Brain pericyte (primary cell): ENCODE measurements at places on chromosomes 13 and 19.

GRCh38 chr13:75482070-75482819 lies at the start of gene TBC1D4:
TSS of gene TBC1D4 (minus strand) at chr13:75482169. CDS start at chr13:75481767, 402 bp downstream.
- DNase-seq, result peak; percentile 87

GRCh38 chr19:58304255-58304654 lies 922 bp upstream of the ERVK3-1 start:
- no peak for DNase-seq

DNA sequence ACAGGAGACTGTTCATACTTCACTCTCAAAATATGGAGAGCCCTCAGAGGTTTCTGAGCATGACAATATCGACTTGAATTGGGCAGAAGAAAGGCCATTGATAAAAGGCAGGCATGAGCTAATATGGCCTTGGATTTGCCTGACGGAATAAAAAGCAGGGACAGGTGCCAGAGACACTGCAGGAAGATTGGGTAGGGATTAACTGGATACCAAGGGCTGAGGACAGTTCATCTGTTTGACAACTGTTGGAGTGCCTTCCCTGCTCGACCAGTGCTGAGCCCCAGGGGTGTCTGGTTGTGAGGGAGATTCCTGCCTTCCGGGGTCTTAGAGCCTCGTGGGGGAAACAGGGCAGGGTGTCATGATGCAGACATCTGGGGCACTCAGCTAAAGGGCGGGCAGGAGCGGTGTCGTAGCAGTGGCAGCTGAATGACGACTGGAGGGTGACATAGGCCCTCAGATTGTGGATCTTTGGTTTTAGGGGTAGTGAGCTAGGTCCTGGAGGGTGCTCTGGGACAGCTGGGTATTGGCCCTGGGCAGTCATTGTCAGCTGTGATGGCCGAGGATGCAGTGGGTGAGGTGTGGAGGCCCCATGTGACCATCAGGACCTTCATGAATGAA lies 12.3 kb downstream of the GATAD2A start:
- no peak for DNase-seq

GRCh38 chr13:86882835-86883234 lies 788.3 kb upstream of the SLITRK5 start:
- no peak for DNase-seq

DNA sequence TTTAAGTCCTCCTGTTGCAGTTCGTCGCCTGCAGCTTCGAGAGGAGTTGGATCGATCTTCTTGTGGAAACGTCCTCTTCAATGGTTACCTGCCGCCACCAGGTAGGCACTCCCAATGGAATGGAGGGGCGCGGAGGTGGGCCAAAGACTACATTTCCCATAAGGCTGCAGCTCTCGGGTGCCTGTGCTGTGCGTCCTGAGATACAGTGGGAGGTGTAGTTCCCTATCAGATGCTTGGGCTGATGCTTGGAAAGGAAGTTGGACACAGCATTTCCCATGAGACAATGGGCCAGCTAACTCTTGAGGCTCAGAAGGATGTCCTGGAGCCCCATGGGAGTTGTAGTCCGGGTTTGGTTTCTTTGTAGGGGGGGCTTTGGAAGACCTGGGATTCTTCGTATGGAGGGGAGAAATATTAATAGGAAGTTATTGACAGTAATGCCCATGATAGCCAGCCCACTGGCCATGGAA lies 1.8 kb downstream of the SHKBP1 start:
- DNase-seq, result no peak

- no peak for DNase-seq
Measured at GRCh38 chr19:14103310-14103709, 12.8 kb upstream of the SAMD1 start.

- DNase-seq, result no peak
Measured at GRCh38 chr13:86810361-86810760, 860.8 kb upstream of the SLITRK5 start.

- no peak for DNase-seq
Measured at GRCh38 chr13:109160887-109161669, 531.7 kb downstream of the MYO16 start.

GRCh38 chr13:110149036-110149435 lies 157.9 kb downstream of the COL4A1 start:
- DNase-seq, result peak; percentile 46

DNA sequence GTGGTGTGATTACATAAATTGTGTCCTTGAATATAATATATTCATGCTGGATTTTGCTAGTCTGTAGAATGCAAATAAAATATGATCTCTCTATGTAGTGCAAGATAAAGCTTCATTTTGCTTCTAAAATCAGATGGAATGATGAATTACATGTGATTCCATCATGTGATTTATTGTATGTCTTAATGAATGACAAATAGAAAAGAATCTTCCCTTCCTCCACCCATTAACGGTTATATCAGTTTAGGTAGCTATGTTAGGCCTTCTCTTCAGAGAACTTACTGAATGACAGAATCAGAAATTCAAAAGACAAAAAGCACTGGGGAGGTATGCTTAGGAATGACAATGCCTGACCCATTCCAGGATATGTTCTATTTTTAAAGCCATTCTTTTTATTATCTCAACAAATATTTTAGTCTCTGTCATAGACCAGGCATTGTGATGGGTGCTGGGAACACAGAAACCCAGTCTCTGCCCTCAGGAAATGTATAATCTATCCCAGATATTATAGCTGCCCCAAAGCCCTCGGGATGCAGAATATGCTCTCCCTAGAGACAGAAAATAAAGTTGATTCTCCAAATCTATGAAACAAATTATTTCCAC lies 90.6 kb downstream of the TEX26 start:
- no peak for DNase-seq

DNA sequence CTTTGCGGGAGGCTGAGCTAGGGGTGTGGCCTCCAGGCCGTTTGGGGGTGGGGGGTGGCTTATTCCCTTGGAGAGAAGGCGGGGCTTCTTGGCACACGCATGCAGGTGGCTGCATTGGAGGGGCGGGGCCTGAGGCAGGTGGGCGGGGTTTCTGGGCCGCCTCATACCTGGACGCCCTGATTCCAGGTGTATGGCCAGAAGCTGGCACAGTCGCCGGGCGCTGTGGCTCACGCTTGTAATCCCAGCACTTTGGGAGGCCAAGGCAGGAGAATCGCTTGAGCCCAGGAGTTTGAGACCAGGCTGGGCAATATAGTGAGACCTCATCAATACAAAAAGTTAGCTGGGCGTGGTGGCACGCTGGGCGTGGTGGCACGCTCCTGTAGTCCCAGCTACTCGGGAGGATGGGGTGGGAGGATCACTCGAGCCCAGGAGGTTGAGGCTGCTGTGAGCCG lies 7.8 kb downstream of the ABCA7 start:
- DNase-seq, result no peak

DNA sequence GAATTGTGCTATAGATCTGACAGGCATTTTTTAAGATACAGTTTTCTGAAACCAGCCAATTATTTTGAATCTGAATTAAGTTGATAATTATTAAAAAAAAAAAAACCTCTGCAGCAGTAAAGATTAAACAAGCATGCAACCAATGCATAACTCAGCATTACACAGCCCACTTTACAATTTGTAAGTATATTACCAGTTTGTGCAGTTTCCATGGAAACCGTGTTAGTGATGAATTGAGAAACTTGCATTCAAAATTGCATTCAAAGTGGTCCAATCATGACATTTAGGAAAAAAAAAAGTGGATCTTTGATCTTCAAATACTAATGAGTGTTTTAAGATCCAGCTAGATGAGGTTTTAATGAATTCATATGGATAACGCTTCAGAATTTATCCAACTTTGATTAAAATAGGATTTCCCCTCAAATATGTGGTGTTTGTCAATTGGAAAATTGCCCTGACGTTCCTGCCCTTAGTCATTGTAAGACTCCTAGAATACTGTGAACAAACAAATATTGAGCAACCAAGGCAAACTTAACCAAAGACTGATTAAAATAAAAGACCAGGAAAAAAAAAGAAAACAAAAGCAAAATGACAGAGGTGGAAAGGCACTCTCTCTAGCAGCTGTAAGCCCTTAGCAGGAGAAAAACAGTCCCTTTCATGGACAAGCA lies 314.8 kb upstream of the MAB21L1 start:
- no peak for DNase-seq

DNA sequence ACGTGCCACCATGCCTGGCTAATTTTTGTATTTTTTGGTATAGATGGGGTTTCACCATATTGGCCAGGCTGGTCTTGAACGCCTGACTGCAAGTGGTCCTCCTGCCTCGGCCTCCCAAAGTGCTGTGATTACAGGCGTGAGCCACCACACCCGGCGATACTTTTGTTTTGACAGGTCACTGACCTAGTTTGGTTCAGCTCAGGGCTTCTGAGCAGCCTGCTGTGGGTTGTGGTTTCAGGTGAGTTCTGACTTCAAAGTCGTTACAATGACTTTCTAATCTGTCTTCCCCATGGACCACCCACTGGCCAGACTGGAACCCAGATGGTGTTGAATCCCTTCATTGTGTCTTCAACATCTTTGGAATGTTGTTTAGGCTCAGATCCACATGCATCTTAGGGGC lies 73.8 kb downstream of the TRPM4 start:
- no peak for DNase-seq

DNA sequence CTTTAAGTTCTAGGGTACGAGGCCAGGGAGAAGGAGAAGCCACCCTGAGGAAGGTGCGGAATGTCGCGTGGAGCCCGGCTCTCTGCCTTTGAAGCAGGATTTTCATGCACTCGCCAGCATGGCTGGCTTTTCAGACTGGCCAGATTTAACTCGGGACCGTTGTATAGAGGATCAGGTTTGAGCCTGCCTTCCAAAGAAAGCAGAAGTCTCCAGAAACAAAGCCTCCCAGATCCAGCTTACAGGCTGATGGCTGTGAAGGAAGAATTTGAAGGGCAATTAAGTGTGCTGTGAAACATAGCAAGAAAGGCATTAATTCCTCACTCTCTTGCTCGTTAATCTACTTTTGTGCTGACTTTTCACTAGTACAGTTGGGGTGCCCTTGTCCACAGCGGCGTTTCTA lies 140.2 kb downstream of the SOX1 start:
- DNase-seq, result no peak

DNA sequence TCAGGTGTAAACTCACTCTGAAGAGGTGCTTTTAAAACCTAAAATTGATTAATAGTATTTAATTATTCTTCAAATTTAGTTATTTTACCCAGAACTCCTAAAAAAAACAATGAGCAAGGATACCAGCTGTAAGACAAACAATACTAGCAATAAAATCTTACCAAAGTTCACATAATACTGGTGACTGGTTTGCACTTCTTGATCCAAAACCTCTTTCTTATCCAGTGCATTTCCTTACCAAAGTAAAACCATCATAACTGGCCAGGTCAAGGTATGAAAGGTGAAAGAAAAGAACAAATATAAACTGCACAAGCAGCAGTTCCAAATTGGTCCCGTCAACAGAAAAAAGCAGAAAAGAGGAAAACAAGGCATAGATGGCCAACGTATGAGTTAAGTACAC lies 62.7 kb downstream of the PSPC1 start:
- DNase-seq, result no peak

DNA sequence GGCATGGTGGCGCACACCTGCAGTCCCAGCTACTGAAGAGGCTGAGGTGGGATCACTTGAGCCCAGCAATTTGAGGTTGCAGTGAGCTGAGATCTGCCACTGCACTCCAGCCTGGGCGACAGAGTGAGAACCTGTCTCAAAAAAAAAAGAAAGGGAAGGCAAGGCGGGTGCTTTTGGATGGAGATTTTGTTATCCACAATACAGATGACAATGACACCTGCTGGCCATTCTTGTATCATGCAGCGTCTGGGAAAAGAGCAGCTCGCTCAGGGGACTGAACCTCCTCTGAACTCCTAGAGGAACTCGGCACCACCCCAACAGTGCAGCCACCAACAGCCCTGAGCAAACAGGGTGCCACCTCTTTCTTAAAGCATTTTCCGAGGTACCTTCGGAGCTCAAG lies 22.8 kb downstream of the HAUS8 start:
- no peak for DNase-seq

DNA sequence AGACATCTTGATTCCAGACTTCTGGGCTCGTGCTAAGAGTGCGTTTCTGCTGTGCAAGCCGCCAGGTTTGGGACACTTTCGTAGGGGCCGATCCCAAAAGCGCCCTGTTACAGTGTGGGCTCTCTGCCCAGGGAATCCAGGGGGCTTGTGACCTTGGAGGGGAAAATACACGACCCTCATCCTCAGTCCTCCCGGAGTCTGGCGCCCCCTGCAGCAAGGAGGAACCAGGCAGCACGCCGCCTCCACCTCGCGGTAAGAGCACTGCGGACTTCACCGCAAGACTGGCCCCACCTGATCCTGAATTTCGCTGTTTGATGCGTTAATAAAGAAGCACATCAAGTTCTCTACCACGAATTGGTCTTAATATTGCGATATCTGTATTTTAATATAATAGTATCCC lies 5.2 kb downstream of the POLRMT start:
- DNase-seq, result no peak

- DNase-seq, result no peak
Measured at GRCh38 chr19:32101206-32101605, 244.2 kb upstream of the ZNF507 start.

- DNase-seq, result no peak
Measured at GRCh38 chr13:111516712-111517640, 196.5 kb downstream of the TEX29 start.

GRCh38 chr19:4431296-4431695 lies 26.3 kb downstream of the UBXN6 start:
- no peak for DNase-seq

- no peak for DNase-seq
Measured at GRCh38 chr13:97266772-97267417, 44.8 kb downstream of the MBNL2 start.

DNA sequence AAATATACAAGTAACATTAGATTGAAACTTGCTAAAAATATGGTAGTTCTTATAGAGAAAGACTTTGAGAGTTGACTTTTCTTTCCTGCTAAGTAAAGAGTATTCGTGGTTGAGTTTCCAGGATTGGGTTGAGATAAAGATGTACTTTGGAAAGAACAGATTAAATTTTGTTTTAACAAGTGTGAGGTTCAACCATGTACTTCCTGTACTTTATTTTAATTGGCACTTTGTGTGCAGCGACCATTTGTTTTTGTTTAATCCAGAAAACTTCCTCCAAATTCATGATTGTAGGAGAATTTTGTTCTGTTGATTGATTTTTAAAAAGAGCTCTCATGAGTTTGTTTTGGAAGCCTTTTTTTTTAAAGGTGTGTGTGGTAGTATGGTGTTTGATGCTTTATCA lies 46.9 kb downstream of the PAN3 start:
- DNase-seq, result no peak

GRCh38 chr19:1591421-1592023 lies 1.1 kb downstream of the MBD3 start:
- no peak for DNase-seq

DNA sequence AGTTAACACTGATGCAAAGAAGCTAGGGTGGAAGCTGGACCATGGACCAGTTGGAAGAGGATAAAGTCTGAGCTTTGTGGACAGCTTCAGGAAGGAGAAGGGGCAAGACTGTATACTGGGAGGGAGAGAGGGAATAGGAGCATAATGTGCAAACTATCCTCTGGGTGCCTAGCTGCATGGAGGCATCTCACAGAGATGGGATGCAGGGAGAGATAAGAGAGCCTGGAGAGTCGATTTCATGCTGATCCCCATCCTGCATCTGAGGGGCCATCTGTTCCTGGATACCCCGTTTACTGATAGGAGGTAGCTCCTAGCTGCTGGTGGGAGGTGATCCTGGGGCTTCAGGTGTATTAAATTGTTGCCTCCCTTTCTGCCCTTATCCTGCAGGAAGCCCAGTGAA lies 8.8 kb downstream of the CYP4F3 start:
- no peak for DNase-seq
